ENCODE measurements at places on chromosomes 13 and 19.

DNA sequence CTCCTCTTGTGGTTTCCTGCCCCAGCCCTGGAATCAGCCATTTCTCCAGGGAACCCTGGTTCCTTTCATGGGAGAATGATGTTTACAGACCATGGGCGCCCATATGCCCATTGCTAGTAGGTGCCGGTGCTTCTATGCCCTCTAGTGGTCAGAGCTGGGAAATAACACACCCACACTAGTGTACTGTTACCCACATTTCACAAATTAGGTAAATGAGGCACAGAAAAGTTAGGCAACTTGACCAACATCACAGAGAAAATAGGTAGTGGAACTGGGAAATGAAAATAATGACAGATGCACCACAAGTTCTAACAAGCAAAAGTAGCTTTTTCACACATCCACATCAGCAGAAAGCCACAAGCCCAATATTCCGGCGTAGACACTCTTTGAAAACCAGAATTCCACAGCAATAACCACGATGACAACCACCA lies 1.3 kb upstream of the CEACAM3 start:
- peak; percentile 56 for DNase-seq

DNA sequence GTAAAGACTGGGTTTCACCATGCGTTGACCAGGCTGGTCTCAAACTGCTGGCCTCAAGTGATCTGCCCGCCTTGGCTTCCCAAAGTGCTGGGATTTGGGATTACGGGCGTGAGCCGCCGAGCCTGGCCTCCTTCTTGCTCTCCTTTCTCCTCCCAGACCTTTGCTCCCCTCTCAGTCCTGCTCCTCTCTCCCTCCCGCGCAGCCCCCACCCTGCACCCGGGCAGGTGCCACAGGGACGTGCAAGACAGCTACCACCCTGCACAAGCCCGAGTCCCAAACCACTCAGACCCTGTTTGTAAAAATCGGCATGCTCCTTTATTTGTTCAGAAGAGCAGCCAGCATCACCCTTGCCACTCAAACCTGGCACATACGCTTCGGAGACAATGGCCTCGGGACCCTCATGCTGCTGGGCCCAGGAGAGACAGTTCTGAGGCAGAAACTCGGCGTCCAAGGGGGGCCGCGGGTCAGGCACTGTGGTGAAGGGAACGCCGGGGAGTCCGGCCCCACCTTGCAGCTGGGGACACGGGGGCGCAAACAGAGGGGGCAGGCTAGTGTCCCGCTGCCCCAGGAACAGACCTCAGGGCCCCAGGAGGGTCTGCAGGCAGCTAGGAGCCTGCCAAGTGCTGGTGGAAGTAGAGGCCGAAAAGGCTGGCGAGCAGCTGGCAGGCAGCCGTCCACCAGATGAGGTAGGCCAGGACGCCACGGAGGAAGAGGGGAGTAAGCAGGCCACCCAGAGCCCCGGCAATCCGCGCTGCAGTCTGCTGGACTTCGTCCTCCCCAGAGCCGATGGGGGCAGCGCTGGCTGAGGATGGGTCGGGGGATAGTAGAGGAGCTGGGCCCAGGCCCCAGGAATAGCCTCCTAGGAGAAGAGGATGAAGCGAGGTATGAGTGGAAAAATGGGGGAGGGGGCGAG lies 18.7 kb downstream of the TMEM161A start:
- no peak for DNase-seq

- DNase-seq, result no peak
Observed at GRCh38 chr13:97001636-97002035, 7.4 kb upstream of the OXGR1 start.

DNA sequence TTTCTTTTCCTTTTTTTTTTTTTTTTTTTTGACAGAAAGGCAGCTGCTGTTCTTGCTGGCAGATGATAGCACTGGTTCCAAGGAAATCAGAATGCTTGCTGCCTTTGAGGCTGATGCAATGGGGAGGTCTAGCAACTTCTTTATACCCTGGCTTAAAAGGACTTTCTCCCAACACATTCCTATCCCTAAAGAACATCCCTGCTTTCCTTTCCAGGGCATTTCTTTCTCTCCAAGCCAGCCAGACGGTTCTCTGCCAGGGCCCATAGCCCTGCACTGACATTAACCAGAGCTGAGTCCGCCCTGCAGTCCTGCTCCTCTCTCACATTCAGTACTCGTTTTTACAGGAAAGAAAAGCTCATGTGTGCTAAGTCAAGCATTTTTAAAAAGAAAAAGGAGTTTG lies 133.9 kb upstream of the WASF3 start:
- DNase-seq, result no peak

GRCh38 chr19:37691881-37692504 lies 27.6 kb downstream of the ZNF607 start:
- peak; percentile 44 for DNase-seq

GRCh38 chr19:372306-372890 lies 27.8 kb upstream of the MIER2 start:
- DNase-seq, result no peak

- no peak for DNase-seq
Observed at GRCh38 chr13:108034909-108035410, 180.4 kb downstream of the LIG4 start.

DNA sequence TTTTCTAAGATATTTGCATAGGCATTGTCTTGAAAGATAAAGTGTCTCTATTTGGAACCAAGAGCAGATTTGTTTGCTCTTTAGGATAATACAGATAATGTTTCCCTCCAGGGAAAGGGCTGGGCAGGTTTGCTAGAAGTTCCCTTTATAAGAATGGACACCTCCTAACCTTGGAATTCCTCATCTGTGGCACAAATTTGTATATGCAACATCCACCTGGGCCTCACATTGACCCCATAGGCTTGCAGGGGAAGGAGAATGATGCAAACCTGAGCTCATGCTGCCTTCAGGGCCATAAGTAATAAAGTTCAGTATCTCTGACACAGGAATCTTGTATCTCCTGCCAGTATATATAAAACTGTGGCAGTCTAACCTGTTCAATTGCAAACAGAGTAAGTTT lies 508.4 kb upstream of the MIR17HG start:
- DNase-seq, result no peak

DNA sequence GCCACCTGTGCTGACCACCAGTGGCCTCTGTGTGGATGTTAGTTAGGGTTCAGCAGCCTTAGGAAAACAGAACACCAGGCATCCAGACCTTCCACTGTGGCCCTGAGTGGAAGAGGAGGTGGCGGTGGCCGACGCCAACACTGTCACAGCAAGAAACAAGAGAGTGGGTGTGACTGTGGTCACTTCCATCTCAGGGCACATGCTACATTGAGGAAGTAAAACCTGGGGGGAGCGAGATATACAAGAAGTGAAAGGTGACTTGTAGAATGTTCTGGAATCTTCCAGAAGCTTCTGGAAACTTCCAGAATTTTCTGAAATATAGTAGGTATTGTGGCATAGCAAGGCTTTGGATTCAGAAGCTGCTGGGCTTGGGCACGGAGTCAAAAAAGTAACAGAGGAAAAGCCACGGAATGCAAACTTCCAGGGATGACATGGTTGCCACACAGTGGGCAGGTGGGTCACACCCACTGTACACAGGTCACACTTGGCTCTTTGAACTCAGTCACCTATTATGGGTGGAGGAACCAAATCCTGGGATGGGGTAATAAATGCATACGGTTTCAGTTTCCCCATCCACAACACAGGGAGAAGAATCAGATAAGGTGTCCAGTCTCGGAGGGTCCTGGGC lies 24.3 kb downstream of the GNG7 start:
- no peak for DNase-seq

- no peak for DNase-seq
Observed at GRCh38 chr13:57264965-57265364, 98.0 kb downstream of the PRR20E start.

Data from NCI-H774 (cell line).